ENCODE measurements at places on chromosomes 3 and 15.

GRCh38 chr15:78997981-78998499, 53.2 kb upstream of the CTSH start:
- DNase-seq = no peak

DNA sequence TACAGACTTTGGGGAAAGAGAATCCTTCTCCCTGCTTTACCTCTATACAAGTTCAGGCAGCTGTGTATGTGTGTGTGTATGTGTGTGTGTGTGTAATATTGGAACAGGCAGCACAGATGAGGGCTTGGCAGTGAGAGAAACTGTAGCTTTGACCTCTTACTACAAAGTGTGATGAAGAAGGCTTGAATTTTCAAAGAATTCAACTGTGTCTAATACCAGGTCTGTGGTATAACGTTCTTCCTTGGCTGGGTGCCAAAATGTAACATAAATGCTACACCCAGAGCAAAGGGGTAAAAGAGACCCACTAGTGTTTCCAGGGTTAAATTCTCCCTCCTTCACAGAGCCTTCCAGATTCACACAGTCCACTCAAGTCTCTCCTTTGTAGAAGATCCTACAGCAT, 51.1 kb downstream of the CHST2 start:
- no peak for DNase-seq

- DNase-seq = no peak
Observed at GRCh38 chr3:140822401-140823047, 119.1 kb upstream of the SLC25A36 start.

DNA sequence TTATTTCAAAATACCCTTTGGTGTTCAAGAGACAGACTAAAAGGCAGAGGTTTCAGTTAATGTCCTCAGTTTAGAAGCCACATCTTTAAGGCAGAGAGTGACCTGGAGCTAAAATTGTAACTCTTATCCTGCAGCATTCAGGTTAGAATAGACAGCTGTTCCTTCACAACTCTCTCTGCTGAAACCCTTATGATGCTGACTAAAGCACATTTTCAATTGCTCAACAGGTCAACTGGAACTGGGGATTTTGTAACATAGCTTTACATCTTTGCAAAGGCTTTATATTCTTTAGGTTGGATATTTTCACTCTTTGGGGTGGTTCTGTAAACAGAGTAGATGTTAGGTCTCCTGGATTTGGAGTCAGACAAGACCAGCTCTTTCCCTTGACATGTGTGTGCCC, 20.3 kb upstream of the PLSCR4 start:
- DNase-seq = no peak

GRCh38 chr3:78096488-78097255, 1056.8 kb downstream of the ROBO2 start:
- DNase-seq = no peak

DNA sequence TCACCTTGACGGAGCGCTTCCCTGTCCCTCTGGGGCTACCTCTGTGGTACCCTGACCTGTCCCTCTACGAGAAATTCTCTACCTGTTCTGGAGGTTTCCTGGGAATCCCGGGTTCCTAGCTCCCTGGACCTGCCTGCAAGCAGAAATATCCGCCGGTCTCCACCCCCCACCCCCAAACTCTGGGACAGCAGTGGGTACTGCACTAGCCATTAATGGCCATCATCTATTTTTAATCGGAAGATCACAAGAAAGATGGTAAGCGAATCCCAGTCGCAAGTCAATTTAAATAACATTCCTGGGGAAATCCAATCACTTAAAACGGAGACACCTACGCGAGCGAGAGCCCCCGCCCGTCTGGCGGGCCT, 429 bp upstream of the C3orf80 start:
- no peak for DNase-seq

GRCh38 chr15:100763835-100764750, 115.5 kb upstream of the ALDH1A3 start:
- DNase-seq = no peak

GRCh38 chr15:42674472-42674871, 62.5 kb downstream of the CDAN1 start:
- DNase-seq = no peak

GRCh38 chr15:30953731-30954378, 37.6 kb downstream of the MTMR10 start:
- DNase-seq = no peak

DNA sequence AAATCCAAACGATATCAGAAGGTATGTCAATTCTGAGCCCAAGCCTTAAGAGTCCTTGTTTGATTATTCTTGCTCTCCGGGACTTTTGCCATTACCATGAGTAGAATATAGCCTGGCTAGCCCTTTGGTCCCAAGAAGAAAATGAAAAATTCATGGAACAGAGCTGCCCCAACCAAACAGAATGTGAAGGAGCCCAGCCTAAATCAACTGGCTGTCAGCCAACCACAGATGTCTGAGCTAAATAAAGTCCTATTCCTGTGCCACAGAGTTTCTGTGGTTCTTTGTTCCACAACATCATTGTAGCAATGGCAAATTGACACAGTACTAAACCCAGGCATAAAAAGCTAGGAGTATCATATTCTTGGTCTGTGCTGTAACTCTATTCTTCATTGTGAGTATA, 185.2 kb downstream of the CPNE4 start:
- no peak for DNase-seq

DNA sequence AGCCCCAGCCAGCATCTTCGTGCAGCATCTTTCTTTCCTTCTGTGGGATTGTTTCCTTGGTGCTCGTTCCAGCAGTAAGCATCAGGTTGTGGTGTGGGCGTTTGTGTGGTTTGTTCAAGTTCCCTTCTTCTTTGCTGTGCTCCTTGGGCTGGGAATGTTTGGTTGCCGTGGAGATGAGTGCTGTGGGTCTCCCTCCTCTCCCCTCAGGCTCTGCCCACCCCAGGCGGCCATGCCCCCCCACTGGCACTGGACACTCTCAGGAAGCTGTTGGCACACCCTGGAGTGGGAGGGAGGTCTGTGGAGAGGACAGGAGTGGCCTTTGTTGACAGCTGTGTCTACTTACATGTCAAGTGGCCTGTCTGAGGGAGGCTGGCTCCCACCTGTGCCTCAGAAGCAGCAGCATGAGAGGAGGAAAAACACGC, 46.5 kb upstream of the SACM1L start:
- no peak for DNase-seq

- no peak for DNase-seq
Observed at GRCh38 chr3:130645261-130645660, 101.4 kb downstream of the PIK3R4 start.

- no peak for DNase-seq
Observed at GRCh38 chr3:34808287-34808686, 831.0 kb upstream of the ARPP21 start.

- DNase-seq = no peak
Observed at GRCh38 chr3:29759411-29760225, 478.7 kb downstream of the RBMS3 start.
